ENCODE measurements at places on chromosomes 2 and 18.

DNA sequence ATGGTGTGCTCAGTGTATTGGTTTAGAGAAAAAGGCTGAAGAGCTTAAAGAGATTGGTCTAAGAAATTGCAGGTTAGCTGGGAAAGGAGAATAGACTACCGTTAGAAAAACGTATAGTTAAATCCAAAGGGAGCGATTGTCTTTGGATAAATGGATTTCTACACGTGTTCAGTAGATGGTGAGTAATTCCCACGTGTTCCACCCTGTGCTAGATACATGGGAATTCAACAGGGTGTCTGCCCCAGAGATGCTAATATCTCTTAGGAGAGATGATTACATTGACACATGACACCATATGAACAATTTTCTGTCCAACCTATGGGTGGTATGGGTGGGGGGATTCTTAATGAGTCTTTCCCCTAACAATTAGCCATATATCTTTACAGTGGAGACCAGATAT is 99.8 kb downstream of the TDRD15 start:
- DNase-seq, result no peak

DNA sequence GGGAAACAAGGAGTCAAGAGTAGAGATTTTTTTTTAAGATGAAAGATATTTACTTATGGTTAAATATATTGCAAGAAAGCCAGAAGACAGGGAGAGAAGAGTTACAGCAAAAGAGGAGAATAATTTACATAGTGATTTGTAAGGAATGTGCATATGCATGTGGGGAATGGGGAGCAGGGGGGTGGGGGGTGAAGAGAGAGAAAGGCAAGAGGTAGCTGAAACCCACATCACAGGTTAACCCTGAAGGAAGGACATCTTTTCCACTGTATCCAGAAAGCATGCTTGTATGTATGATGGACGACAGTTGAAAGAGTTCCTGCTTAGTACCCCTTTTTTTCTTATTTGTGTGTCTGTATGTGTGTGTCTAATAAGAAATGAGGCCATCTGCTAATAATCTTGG is 371.9 kb downstream of the RAD51AP2 start:
- no peak for DNase-seq

- no peak for DNase-seq
These were observed 36.6 kb downstream of the SCTR start for GRCh38 chr2:119487434-119488244.

DNA sequence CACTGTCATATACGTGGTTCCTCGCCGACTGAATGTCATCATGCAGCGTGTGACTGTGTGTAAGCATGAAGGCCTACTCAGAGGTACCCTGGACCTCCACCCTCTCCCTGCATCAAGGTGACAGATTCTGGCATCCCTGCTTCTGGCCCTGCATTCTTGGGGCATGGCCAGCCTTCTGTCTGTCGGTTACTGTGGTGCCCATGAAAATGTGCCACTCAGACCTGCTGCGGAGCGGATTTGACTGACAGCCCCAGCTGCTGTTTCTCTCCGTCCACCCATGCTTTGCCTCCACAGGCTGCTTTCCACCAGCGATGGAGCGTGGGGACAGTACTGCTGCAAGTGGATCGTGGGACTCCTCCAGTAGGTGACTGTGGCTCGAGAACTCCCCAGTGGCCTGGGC is 9.6 kb downstream of the TMEM177 start:
- no peak for DNase-seq

DNA sequence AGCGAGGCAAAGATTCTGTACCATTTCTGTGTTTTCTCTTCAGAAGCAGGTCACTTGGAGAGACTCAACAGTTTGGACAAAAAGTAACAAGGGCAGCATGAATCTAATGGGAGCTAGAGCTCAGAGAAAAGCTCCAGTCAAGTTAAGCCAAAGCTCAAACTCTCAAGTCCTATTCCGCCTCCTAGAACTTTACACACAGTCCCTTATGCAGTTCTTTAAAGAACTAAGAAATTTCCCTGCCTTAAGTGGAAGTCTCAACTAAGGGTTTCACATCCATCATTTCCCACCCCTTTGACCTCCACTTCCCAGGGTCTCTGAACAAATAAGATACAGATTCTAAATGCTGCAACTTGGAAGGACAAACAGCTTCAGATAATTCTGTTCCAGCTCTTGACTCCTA is 121.3 kb upstream of the RNU4ATAC start:
- DNase-seq, result no peak

- DNase-seq, result no peak
These were observed 277.4 kb downstream of the EN1 start for GRCh38 chr2:118569876-118570535.

GRCh38 chr2:1837458-1837857 is 93.1 kb upstream of the PXDN start:
- DNase-seq, result no peak

DNA sequence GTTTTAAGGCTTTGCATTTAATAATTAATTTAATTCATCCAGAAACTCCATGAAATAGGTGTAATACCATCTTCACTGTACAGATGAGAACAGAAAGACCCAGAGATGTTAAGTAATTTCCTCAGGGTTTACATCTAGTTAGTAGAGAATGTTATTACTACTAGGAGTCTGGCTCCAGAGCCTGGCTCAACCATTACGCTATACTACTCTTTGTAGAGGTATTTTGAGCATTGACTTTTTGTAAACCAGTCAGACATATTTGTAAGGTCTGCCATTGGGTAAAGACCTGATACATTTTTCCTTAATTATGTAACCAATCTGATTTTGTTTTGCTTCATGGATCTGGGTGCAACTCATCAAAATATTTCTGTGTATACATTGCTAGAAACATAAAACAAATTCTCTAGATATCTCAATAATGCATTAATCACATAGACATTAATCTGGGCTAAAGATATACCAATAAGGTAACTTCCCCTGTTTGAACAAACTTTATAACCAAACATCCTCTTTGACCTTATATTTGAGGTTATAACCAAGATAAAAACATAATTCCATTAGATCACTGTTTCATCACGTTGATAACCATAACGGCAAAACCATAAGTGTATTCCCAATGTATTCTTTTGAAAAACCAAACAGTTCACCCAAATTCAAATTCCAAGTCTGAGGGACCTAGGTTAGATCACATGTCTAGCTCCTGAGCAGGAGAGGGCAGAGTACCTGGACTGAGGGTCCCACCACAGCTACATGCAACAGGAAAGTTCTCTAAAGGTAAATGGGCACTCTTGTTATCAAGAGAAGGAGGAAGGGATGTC is 135.0 kb downstream of the IKZF2 start:
- DNase-seq, result no peak

- DNase-seq, result no peak
These were observed 72.0 kb downstream of the ZNF521 start for GRCh38 chr18:25279961-25280360.
